Urinary bladder (tissue), 4 donors: ENCODE measurements at places on chromosomes 5 and 9. TPM values are rescaled to one million over a fixed set of nuclear protein-coding genes. Genes with fewer than 3 reads are reported as not detected.

Gene OTULINL
- total RNA-seq = 13.0 TPM

Gene PCDHB6
- 1.1 TPM for total RNA-seq

Gene MSX2
- 11.3 TPM for total RNA-seq

Gene IFNA21
- total RNA-seq = not detected
